ENCODE measurements at places on chromosomes 5 and 9.

GRCh38 chr9:96395964-96396363 lies 12.5 kb upstream of the SLC35D2 start:
- no peak for DNase-seq

DNA sequence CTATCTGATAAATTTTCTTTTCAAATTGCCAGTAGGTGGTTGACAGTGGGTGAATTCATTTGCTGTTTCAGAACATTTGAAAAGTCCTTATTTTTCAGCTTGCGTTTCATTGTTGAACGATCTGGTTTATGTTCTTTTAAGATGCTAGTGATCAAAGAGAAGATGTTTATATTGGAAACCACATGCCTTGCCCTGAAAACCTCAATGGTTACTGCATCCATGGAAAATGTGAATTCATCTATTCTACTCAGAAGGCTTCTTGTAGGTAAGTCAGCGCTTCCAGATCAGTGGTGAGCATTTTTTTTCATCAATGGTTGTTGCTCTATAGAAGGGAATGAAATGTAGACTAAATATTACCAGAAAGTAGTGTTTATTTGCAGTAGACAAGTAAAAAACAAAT lies 16.6 kb upstream of the CAVIN4 start:
- DNase-seq: no peak

- no peak for DNase-seq
Observed at GRCh38 chr9:111825468-111826145, 30.9 kb upstream of the SHOC1 start.

DNA sequence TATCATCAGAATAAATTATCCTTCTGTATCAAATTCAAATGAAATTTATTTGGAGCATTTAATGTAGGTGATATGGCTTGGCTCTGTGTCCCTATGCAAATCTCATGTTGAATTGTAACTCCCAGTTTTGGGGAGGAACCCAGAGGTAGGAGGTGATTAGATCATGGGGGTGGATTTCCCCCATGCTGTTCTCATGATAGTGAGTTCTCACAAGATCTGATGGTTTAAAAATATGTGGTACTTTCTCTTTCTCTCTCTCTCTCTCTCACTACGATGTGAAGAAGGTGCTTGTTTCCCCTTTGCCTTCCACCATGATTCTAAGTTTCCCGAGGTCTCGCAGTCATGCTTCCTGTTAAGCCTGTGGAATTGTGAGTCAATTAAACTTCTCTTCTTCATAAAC lies 678.4 kb upstream of the RGMB start:
- no peak for DNase-seq

GRCh38 chr5:131515348-131515747 lies 119.7 kb downstream of the RAPGEF6 start:
- no peak for DNase-seq

DNA sequence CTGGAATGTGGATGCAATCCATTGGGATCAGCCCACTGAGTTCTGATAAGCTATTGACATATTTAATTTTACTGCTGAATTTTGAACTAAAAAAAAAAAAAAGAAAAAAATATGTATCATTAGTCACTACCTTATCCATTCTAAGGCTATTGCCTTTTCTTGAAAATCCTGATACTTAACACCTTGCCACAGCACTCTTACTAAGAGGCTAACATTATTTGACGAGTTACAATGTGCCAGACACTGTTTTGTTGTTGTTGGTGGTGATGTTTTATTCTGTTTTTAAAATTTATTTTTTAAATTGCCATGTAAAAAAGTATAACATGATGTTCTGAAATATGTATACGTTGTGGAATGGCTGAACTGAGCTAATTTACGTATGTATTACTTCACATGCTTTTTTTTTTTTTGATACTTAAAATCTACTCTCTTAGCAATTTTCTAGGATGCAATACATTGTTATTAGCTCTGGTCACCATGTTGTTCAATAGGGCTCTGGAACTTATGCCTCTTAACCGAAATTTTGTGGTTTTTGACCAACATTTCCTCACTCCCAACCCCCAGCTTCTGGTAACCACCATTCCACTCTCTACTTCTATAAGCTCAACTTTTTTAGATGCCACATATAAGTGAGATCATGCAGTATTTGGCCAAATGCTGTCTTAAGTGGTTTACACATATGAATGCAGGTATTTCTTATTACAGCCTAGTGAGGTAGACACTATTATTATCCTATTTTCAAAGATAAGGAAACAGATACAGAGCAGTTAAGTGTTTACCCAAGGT lies 134.8 kb upstream of the PCA3 start:
- no peak for DNase-seq

- no peak for DNase-seq
Observed at GRCh38 chr9:89626741-89627265, 22.0 kb downstream of the GADD45G start.

- no peak for DNase-seq
Observed at GRCh38 chr5:123171259-123171658, 82.2 kb downstream of the PRDM6 start.

- no peak for DNase-seq
Observed at GRCh38 chr5:71862507-71863060, 143.5 kb downstream of the CARTPT start.

GRCh38 chr9:81833563-81834345 lies 94.5 kb upstream of the SPATA31D4 start:
- no peak for DNase-seq

DNA sequence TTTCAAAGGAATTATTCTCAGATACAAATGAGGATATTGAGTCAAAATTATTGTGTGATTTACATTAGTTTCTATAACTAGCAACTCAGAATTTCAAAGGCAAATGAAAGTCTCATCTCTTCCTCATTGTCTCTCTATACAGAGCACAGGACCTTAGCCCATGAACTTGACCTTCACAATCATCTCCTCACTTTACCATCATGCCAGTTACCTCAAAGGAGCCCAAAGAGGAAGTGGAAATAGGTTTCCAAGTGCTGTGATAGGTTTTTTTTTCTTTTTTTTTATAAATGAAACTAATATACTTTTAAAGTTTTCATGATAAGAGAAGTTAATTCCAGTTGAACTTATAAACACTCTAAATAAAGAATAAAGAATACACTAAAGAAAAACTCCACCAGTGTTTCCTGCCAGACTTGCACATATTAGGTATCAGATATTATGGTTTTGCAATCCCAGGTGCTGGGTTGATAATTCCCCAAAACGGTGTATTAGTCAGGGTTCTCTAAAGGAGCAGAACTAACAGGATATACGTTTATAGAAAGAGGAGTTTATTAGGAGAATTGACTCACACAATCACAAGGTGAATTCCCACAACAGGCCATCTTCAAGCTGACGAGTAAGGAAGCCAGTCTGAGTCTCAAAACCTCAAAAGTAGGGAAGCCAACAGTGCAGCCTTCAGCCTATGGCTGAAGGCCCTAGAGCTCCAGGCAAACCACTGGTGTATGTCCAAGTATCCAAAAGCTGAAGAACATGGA lies 50.1 kb upstream of the ADAMTS16 start:
- DNase-seq: no peak

GRCh38 chr9:17578577-17578910 lies 322 bp upstream of the SH3GL2 start:
- no peak for DNase-seq

DNA sequence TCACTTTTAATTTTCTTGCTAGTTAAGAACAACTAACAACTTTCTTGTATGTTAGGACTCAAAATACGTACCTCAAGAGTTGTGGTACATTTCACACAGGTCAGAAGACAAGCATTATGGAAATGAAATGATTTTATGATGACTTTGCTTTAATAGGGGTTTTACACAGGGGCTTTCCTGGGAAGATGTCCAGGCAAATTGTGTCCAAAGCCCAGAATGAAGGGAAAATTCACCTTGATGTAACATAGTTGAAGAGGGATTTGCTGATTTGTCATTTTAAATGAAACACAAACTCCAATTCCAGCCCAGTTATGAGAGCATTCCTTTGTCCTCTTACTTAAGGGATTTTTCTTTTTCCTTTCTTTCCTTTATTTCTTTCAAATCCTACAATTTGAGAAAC lies 89.2 kb downstream of the ARL15 start:
- no peak for DNase-seq

DNA sequence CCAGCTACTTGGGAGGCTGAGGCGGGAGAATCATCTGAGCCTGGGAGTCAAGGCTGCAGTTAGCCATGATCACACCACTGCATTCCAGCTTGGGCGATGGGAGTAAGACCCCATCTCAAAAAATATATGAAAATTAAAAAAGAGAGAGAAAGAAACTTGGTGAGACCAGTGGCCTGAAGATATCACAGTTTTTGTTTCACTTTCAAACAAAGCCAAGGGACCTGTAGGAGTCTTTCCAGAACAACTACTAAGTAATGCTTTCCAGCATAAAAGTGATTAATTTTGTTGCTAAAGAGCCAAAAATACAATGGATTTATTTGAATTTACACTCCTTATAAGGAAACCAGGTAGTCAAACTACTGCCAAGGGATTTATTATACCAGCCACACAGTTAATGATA lies 23.5 kb downstream of the GKAP1 start:
- DNase-seq: no peak

DNA sequence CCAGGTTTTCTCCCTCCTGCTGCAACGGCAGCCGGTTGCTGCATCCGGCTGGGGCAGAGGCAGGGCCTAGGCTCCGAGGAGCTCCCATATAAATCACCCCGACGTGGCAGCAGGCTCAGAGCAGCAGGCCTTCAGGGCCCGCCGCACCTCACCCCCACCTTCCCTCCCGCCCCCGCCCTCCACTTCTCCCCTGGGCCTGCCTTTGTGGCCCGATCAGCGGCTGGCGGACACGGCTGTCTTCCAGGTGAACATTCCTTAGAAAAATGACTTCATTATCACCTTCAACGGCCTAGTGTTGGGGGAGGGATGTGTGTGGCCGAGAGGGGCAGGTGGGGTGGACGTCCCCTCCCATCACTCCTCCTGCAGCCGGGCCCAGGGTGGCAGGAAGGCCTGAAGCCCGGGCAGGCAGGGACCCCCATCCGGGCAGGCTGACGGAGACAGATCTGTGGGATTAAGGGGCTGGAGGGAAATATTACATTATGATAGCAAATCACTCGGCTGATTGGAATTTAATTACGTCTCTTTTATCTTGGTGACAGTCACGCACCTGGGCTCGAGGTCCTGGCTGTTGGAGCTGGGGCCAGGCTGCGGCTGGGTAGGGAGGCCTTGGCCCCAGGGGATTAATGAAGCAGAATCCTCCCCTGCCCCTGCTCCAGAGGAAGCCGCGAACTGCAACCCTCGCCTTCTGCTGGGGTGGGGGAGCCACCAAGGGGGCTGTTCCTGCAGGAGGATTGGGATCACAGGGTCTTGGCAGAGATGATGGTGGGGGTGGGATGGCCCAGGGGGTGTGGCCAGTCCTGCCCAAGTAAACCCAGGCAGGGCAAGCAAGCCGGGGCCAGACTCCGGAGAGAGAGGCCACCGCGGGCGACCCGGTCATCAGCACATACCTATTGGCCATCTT lies 38.4 kb upstream of the RXRA start:
- no peak for DNase-seq

- DNase-seq: no peak
Observed at GRCh38 chr5:159190170-159190569, 19.2 kb downstream of the RNF145 start.

DNA sequence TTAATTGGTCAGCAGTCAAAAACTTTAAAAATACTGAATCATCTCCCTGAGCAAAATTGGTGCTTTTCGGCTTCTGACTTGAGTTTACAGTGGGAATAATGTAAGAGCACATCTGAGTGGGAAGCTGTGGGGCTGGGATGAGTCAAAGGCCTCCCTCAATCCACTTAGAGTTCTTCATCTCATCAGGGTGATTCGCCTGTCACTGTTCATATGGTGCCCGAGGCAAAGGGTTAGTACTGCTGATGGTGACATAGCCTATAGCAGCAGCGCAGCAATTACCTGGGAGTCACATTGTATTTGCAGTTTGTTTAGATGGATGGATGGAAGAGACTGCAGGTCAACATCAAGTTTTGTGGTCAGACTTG lies 113.8 kb upstream of the ZNF608 start:
- no peak for DNase-seq

- no peak for DNase-seq
Observed at GRCh38 chr9:107314763-107315162, 31.7 kb downstream of the RAD23B start.

DNA sequence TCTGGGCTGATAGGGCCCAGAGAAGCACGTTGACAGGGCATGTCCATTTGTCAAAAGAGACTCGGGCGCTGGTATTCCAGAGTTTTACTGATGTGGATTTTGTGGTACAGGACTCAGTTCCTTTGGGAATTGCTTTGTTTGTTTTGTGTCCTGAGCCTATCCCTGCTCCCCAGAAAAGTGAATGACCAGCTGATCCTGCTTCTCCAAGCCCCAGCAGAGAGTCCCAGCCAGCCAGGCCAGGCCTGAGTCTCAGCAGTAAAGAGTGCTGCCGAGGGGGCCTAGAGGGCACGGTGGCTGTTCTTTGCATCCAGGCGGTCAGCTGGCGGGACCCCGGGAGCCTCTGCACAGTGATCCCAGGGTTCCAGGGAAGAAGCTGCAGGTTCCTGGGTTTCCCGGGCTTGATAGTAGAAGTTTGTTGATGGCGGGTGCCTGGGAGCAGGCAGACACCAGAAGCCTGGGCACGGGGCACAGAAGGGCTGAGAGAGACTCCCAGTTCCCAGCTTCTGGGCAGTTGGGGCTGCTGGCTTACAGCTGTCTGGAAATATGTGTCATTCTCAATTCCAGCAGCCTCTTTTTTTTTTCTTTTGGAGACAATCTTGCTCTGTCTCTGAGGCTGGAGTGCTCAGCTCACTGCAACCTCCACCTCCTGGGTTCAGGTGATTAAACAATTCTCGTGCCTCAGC lies 8.7 kb downstream of the PRDM12 start:
- DNase-seq: no peak

DNA sequence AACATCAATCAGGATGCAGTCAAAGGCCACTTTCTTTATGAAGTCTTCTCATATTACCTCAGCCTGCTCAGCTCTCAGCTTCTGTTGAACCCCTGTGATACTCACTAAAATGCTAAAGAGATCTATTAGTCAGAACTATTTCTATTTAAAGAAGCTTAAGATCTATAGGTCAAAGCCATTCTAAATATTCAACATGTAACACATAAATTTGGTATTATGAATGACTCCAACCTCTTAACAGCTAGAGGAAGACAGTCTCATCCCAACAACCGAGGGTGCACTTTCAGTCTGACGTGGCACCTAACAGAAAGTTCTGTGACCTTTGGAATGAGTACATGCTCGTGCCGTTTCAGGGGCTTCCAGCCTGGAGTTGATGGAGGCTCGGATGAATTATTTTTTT lies 301.5 kb upstream of the VLDLR start:
- DNase-seq: no peak

All from activated CD4-positive, alpha-beta T cell treated with anti-CD3 and anti-CD28 coated beads for 4 hours (primary cell).